ENCODE measurements at places on chromosomes 16 and 17.

DNA sequence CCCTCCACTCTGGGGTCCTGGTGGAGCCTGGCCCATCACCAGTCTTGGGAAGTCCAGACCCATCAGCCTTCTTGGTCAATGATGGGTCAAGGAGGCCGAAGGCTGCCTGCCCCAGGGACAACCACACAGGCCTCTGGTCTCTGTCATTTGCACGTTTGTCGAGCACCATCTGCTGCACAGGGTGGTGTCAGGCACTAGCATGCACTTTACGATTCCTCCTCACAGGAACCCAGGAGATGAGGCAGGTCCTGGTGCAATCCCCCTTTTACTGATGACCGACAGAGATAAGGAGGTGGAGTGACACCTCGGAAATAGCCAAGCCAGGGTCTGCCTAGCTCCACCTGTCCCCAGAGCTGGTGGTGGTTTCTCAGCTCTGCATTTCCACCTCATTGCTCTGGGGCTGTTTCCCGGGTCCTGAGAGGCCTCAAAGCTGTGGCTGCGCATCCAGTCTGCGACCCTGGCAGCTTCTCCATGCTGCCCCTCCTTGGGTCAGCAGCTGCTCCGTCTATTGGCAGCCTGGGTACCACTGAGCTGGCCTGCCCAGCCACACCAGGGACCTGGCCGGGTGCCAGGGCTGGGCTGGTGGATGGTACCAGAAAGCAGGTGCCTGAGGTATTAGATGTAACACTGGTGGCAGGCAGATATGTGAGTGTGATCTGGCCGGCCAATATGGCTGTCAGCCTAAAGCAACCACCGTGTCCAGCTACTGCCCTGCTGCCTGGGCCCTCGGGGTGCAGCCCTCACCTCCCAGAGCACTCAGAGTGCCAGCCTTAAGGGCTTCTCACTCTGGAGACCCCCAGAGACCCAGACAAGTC lies 10.0 kb downstream of the MMP15 start:
- peaks cover 6% of the 10 kb centered on the region for H3K27me3 ChIP-seq
- no peak overlapping the region for H3K4me3 ChIP-seq
- peaks cover 13% of the 10 kb centered on the region for H3K36me3 ChIP-seq
- H3K4me1 ChIP-seq, result peaks cover 41% of the 10 kb centered on the region

DNA sequence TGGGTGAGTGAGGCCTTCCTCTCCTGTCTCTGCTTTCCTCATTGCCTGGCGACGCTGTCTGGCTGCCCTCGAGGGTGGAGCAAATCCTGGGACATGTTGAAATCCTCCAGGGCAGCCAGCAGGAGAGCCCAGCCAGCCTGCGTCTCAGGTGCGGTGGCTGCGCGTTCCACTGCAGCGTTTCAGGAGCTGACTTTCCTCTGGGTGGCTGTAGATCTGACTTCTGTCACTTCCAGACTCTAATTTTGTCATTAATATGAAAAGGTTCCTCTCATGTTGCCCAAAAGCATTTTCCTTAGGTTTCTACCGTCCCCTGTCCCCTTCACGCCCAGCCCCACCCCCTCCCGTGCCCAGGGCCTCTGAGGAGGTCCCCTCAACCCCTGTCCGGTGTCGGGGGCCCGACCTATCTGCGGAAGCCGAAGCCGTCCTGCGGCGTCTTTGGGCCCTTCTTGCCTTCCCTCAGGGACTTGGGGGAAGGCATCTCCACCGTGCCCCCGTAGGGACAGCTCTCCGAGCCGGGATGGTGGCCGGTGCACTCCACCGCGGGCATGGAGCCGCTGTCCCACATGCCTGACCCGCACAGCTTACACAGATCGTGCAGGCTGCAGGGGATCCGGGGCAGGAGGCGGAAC lies 95.1 kb downstream of the TBC1D16 start:
- peaks cover 54% of the 10 kb centered on the region for H3K4me1 ChIP-seq
- H3K27ac ChIP-seq, result no peak overlapping the region
- H3K27me3 ChIP-seq, result peaks cover 3% of the 10 kb centered on the region
- DNase-seq, result no peak
- H3K36me3 ChIP-seq, result peaks cover 37% of the 10 kb centered on the region

DNA sequence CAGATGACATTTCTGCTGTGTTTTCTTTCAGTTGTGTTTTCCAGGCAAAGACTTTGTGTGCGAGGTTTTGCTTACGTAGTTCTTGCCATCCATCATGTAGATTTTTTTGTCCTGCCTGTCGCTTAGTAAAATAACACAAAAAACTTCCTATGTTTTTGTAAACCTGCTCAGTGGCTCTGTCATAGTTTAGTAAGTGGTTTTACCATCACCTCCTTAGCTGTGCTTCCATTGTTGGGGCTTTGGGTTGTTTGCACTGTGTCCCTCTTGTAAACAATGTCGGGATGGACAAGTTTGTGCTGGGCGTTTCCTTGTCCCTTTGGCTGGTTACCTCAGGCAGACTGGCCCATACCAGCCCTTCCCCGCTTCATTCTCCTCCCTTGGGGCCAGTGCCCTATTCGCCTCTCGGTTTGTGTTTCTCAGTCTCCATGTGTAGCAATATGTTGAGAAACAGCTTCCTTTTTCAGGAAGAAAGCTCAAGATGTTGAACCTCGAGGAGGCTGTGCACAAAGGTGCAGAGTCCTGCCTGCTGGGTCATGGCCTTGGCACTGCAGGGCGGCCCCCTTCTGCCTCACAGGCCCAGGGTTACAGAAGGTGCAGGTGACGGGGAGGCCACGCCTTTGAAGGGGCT lies 74.6 kb downstream of the KSR1 start:
- H3K4me3 ChIP-seq, result no peak overlapping the region
- DNase-seq, result no peak
- no peaks in the 10 kb centered on the region for H3K36me3 ChIP-seq
- peaks cover 76% of the 10 kb centered on the region for H3K4me1 ChIP-seq
- H3K27me3 ChIP-seq, result no peaks in the 10 kb centered on the region

DNA sequence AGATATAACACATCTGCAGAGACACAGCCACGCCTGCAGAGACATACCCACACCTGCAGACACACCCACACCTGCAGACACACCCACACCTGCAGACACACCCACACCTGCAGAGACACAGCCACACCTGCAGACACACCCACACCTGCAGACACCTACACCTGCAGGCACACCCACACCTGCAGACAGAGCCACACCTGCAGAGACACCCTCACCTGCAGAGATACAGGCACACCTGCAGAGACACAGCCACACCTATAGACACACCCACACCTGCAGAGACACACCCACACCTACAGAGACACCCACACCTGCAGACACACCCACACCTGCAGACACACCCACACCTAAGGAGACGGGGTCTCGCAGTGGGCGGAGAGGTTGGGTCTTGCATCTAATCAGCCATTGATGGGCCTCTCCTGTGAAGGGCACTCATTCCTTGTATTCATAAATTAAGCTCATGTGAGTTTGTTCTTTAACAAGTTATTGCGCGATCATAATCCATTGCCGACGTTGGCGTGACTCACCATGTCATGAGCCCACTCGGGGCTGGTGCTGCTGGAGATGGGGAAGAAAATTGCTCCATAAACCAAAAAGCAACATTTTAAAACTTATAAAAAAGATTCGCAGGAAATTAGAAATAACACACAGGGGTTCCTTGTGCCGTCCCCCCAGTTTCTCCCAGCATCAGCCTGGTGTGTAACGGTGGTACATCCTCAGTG lies 28.9 kb upstream of the CDH15 start:
- peaks cover 5% of the 10 kb centered on the region for H3K27me3 ChIP-seq
- DNase-seq, result no peak
- H3K4me3 ChIP-seq, result no peak overlapping the region
- peaks cover 17% of the 10 kb centered on the region for H3K36me3 ChIP-seq
